MCF 10A (cell line): ENCODE measurements at places on chromosomes 3 and 15. TPM values are rescaled to one million over a fixed set of nuclear protein-coding genes. Genes with fewer than 3 reads are reported as not detected.

DNA sequence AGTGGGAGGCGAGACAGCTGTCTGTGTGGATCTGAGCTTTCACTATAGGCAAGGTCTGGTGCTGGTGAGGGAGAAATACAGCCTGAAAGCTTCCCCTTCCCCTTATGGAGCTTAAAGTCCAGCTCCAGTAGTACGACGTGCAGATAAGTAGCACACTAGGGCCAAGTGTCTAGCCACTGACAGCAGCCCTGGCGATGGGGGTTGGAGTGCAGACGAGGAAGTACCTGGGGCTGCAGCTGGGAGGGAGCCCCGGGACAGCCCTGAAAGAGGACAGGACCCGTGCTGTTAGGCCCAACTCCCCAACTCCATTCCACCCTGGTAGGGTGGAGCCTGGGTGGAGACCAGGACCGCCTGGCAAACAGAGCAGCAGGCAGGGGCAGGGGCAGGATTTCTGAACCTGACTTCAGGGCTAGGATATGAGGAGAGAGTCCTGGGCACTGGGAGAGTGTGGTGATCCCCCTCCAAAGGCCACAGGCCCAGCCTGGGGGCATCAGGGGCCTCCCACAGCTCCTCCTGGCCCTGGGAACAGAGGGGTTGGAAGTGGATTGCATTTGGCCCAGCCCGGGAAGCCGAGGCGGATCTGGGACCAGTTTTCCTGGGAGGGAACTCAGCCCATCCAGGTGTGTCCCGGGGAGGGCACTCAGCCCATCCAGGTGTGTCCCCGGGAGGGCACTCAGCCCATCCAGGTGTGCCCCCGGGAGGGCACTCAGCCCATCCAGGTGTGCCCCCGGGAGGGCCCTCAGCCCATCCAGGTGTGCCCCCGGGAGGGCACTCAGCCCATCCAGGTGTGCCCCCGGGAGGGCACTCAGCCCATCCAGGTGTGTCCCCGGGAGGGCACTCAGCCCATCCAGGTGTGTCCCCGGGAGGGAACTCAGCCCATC lies 42.8 kb downstream of the BDH1 start:
- H3K27me3 ChIP-seq, result no peaks in the 10 kb centered on the region
- no peak for DNase-seq
- H3K36me3 ChIP-seq, result peaks cover 25% of the 10 kb centered on the region
- H3K4me3 ChIP-seq, result no peak overlapping the region

The EPB42 gene
- total RNA-seq, result not detected in 2 replicates

GRCh38 chr3:170321321-170322034 lies 36.0 kb upstream of the SKIL start:
- H3K27me3 ChIP-seq, result no peaks in the 10 kb centered on the region
- no peaks in the 10 kb centered on the region for H3K4me1 ChIP-seq
- no peak overlapping the region for H3K4me3 ChIP-seq
- no peak for DNase-seq
- no peak overlapping the region for H3K27ac ChIP-seq
- no peaks in the 10 kb centered on the region for H3K36me3 ChIP-seq

The RTP4 gene
- not detected in 2 replicates for total RNA-seq

- H3K4me3 ChIP-seq, result no peak overlapping the region
- no peaks in the 10 kb centered on the region for H3K36me3 ChIP-seq
- H3K4me1 ChIP-seq, result peaks cover 52% of the 10 kb centered on the region
Observed at GRCh38 chr3:55159711-55160110, 231.9 kb upstream of the LRTM1 start.

The EPHB1 gene
- total RNA-seq, result not detected in 2 replicates

DNA sequence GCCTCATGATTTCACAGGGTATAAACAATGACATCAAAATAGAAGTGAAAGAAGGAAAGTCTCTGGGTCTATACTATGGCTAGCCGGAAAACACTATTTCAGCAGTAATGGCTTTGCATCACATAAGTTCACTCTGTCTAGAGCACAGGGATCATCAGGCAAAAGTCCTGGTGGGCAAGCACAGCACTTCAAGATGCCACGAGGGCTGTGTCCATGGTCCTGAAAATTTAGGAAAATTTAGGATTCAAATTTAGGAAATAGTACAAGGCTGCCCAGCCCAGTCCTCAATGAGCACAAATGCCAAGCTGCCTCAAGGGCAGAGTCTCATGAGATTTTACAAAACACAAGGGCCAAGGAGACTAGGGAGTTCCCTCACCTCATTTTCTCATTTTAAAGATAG lies 54.1 kb downstream of the RORA start:
- H3K4me3 ChIP-seq, result no peak overlapping the region
- peak; percentile 16 for DNase-seq
- H3K36me3 ChIP-seq, result no peaks in the 10 kb centered on the region
- no peak overlapping the region for H3K27ac ChIP-seq

DNA sequence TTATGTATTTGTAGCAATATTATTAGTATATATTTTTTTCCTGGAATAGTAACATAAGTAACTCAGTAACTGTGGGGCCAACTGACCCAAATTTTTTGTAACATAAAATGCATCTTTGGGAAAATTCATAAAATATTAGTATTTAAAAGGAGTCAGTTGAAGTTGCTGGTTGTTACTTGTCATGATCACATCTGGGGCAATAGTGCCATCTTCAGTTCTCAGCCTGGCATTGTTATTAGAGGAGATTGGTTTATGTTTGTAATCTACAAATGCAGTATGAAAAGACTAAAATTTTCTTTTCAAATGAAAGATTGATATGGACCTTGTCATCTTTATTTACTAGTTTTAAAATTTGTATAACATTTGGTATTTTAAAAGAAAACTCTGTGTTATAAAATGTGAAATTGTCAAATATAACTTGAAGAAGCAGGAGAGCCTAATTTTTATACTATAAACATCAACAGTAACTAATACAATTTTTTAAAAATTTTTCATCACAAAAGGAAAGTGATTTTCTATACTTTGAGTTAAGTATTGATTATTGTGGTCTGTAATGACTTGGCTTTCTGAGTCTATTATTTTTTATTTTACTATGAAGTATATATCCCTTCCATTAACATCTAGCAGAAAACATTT lies 38.8 kb upstream of the MLF1 start:
- H3K27me3 ChIP-seq, result no peaks in the 10 kb centered on the region
- DNase-seq, result peak; percentile 77
- no peak overlapping the region for H3K27ac ChIP-seq
- H3K4me1 ChIP-seq, result peaks cover 7% of the 10 kb centered on the region

DNA sequence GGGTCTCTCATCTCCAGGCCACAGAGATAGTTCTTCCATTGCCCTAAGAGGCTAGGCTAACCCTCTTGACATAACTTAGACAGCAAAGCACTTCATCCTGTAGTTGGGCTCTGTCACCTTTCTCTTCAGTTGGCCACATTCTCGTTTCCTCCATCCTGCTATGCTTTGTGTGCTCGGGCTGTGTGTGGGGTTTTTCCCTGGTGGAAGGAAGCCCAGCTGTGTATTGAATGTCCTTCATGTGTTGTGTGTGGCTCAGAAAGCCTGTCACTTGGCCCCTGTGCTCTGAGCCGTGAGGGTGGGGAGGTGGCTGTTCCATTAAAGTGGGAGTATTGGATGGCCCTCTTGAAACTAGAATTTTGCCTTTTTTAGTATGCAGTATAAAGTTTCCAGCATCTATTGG lies 8.8 kb upstream of the EXOG start:
- H3K4me3 ChIP-seq, result no peak overlapping the region
- no peaks in the 10 kb centered on the region for H3K4me1 ChIP-seq
- H3K36me3 ChIP-seq, result peaks cover 19% of the 10 kb centered on the region
- no peak overlapping the region for H3K27ac ChIP-seq
- DNase-seq, result no peak
- no peaks in the 10 kb centered on the region for H3K27me3 ChIP-seq

The MME gene
- total RNA-seq, result 26.3 and 37.0 TPM in 2 replicates

DNA sequence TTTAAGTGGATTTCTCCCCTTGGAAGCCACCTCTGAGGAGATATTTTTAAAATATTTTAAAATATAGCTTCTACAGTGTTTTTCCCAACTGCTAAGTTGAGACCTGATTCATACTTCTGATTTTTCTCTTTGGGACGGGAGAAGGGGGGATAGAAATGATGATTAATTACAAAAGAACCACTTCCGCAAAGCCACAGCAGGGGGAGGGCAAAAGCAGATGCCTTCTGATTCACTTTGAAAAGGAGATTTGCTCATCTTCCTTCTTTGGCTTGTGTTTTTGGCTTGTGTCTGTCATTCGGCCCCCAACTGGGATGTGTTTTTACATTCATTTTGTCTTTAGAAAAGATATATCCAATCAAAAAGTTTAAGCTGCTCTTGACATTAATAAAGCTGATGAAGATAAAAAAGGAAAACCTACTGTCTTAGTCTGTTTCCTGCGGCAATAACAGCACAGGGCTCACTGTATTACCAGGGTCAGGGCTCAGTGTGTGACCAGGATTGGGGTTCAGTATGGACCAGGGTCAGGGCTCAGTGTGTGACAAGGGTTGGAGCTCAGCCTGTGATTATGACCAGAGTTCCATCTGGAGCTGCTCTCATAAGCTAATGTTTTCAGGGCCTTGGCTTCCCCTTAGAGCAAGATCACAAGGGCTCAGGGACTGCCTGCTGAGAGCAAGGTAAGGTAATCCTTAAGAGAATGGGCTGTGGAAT lies 223.2 kb downstream of the MTHFS start:
- DNase-seq, result peak; percentile 37
- H3K4me1 ChIP-seq, result no peaks in the 10 kb centered on the region
- H3K27ac ChIP-seq, result no peak overlapping the region

GRCh38 chr3:106946866-106947265 lies 430.4 kb upstream of the CCDC54 start:
- H3K27ac ChIP-seq, result no peak overlapping the region
- H3K4me1 ChIP-seq, result no peaks in the 10 kb centered on the region
- H3K4me3 ChIP-seq, result no peak overlapping the region
- no peaks in the 10 kb centered on the region for H3K27me3 ChIP-seq
- no peak for DNase-seq
- no peaks in the 10 kb centered on the region for H3K36me3 ChIP-seq

The ARHGEF26 gene
- total RNA-seq, result 0.29 and 0.63 TPM in 2 replicates

- H3K4me3 ChIP-seq, result no peak overlapping the region
- H3K36me3 ChIP-seq, result peaks cover 6% of the 10 kb centered on the region
- no peak overlapping the region for H3K27ac ChIP-seq
- H3K4me1 ChIP-seq, result peaks cover 17% of the 10 kb centered on the region
Observed at GRCh38 chr15:62457100-62457499, 292.0 kb upstream of the C2CD4B start.

- H3K4me1 ChIP-seq, result peaks cover 13% of the 10 kb centered on the region
- DNase-seq, result no peak
- no peaks in the 10 kb centered on the region for H3K27me3 ChIP-seq
- H3K4me3 ChIP-seq, result no peak overlapping the region
- H3K27ac ChIP-seq, result no peak overlapping the region
Observed at GRCh38 chr15:33834892-33835743, 133.2 kb upstream of the CHRM5 start.

- H3K27ac ChIP-seq, result peak overlapping the region; percentile 2
- H3K4me1 ChIP-seq, result peaks cover 40% of the 10 kb centered on the region
- H3K4me3 ChIP-seq, result no peak overlapping the region
- no peak for DNase-seq
- no peaks in the 10 kb centered on the region for H3K27me3 ChIP-seq
- no peaks in the 10 kb centered on the region for H3K36me3 ChIP-seq
Observed at GRCh38 chr15:84914351-84914750, 29.9 kb downstream of the SLC28A1 start.

The PRR20G gene
- not detected in 2 replicates for total RNA-seq

GRCh38 chr3:116350119-116350733 lies 95.1 kb downstream of the LSAMP start:
- no peaks in the 10 kb centered on the region for H3K4me1 ChIP-seq
- peaks cover 80% of the 10 kb centered on the region for H3K27me3 ChIP-seq
- H3K27ac ChIP-seq, result no peak overlapping the region
- H3K36me3 ChIP-seq, result no peaks in the 10 kb centered on the region
- no peak for DNase-seq

DNA sequence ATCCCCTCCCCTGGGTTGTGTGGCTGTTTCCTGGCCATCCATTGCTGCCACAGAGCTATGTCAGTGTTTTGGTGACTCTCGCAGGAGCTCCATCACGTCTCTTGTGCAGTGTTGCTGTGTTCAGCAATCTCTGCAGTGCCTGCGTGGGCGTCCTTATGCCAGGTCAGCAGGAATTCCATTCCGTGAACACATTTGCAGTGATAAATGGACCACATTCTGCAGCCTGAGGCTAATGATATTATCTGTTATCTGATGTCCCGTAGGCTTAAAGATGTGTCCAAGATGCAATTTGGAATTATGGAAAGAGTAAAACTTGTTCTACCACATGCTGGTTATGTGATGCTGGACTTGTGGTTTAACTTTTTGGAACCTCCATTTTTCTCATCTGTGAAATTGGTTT lies 25.5 kb upstream of the COL6A6 start:
- DNase-seq, result no peak
- no peak overlapping the region for H3K4me3 ChIP-seq
- H3K4me1 ChIP-seq, result no peaks in the 10 kb centered on the region

The AP2M1 gene
- 280 and 301 TPM in 2 replicates for total RNA-seq

The ZFYVE19 gene
- total RNA-seq, result 19.2 and 19.9 TPM in 2 replicates

DNA sequence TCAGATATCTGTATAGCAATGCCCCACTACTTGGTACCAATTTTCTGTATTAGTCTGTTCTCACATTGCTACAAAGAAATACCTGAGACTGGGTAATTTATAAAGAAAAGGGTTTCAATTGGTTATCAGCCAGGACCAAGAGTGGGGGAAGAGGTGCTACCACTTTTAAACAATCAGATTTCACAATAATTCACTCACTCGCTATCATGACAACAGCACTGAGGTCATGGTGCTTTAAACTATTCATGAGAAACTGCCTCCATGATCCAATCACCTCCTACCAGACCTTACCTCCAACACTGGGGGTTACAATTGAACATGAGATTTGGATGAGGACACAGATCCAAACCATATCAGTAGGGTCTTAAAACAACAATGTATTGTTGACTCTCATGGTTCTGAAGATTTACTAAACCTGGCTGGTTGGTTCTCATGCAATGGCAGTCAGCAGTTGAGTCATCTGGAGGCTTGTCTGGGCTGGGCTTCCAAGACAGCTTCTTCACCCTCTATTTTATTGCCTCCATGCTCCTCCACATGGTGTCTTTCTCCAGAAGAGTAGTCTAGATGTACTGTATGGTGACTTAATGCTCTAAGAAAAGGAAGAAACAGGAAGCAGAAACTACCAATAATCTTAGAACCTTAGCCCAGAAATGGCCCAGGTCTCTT lies 21.2 kb upstream of the TM4SF4 start:
- H3K36me3 ChIP-seq, result no peaks in the 10 kb centered on the region
- no peak overlapping the region for H3K27ac ChIP-seq
- no peak for DNase-seq
- H3K27me3 ChIP-seq, result no peaks in the 10 kb centered on the region
- H3K4me3 ChIP-seq, result no peak overlapping the region

- no peak for DNase-seq
- no peaks in the 10 kb centered on the region for H3K36me3 ChIP-seq
- no peaks in the 10 kb centered on the region for H3K27me3 ChIP-seq
- no peak overlapping the region for H3K27ac ChIP-seq
- H3K4me1 ChIP-seq, result no peaks in the 10 kb centered on the region
- no peak overlapping the region for H3K4me3 ChIP-seq
Observed at GRCh38 chr15:27133249-27133648, 162.3 kb downstream of the GABRG3 start.

- no peak overlapping the region for H3K4me3 ChIP-seq
- peaks cover 8% of the 10 kb centered on the region for H3K36me3 ChIP-seq
- H3K4me1 ChIP-seq, result peaks cover 5% of the 10 kb centered on the region
- no peaks in the 10 kb centered on the region for H3K27me3 ChIP-seq
- DNase-seq, result peak; percentile 69
- H3K27ac ChIP-seq, result no peak overlapping the region
Observed at GRCh38 chr3:46998121-46998851, 18.8 kb downstream of the NBEAL2 start.

GRCh38 chr15:40272485-40273056 lies 10.3 kb downstream of the ANKRD63 start:
- no peaks in the 10 kb centered on the region for H3K27me3 ChIP-seq
- DNase-seq, result no peak
- peaks cover 22% of the 10 kb centered on the region for H3K36me3 ChIP-seq

- H3K27ac ChIP-seq, result peak overlapping the region; percentile 80
- DNase-seq, result peak; percentile 94
- H3K4me1 ChIP-seq, result peaks cover 28% of the 10 kb centered on the region
- no peaks in the 10 kb centered on the region for H3K36me3 ChIP-seq
- H3K4me3 ChIP-seq, result no peak overlapping the region
Observed at GRCh38 chr15:68352401-68353062, 75.0 kb downstream of the FEM1B start.
